ENCODE measurements at places on chromosomes 4 and X.

GRCh38 chrX:78595901-78596502 is 63.1 kb downstream of the RTL3 start:
- no peak for DNase-seq

DNA sequence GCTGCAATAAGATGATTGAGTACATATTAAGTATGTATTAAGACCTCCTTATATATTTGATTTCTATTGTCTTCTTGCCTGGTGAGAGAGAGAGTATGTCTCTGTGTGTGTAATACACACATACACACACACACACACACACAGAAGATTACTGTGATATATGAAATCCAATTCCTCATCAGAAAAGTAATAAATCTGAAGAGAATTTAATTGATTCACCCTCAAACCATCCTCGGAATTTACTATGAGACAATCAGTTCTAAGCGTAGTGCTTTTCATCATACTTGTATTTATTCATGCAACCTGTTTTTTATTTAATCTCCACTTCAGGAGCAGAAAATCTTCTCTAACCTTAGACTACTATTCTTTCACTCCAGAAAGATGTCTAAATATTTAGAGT is 62.3 kb upstream of the TLL1 start:
- DNase-seq: no peak

GRCh38 chr4:147371661-147372060 is 109.2 kb upstream of the EDNRA start:
- no peak for DNase-seq

- no peak for DNase-seq
Measured at GRCh38 chr4:106687026-106687425, 318.4 kb upstream of the GIMD1 start.

DNA sequence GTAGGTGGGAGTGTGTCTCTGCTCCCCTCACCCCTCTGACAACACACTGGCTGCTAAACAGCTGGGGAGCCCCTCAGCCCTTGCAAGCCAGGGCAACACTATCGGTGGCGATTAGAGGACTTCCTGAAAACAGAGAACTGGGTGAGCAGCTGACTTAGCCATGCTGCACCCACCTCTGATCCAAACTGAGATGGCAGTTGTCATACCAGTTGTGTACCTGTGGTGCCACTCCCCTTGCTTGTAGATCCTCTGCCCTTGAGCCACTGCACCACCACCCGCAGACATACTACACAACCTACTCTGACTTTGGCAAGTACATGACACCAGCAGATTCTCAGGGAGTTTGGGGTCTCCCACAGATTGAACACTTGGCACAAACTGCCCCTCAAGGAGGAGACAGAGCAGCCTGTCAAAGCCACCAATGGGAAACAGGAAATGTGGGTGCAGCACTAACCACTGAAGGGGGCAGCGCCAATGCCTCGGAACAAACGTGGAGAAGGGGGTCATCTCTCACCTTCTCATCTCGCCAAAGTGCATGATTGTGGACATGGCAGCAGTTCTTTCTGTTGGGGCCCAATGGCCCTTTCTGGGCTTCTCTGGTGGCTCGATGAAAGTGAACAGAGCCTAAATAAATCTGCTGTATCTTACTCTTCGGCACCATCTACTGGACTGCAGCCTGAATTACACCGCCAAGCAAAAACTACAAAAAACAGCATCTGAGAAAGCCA is 119.8 kb downstream of the NEK1 start:
- no peak for DNase-seq

DNA sequence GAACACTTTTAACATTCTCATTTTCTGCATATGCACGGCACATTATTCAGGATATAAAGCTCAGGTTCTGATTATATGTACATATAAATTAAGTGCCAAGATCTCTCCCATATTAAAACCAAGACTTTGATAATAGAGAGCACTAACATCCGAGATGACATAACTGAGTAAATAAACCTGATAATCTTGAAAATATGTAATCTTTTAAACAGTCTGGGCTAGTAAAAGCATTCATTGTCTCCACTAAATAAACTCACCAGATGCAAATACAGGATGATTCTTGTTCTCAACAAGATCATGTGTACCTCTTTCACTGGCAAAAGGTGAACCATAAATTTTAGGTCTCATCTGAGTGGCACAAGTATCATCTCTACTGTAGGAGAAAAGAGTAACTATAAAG is 942.2 kb downstream of the TRAM1L1 start:
- DNase-seq: no peak

- DNase-seq: no peak
Measured at GRCh38 chr4:35500812-35501211, 743.5 kb downstream of the ARAP2 start.

DNA sequence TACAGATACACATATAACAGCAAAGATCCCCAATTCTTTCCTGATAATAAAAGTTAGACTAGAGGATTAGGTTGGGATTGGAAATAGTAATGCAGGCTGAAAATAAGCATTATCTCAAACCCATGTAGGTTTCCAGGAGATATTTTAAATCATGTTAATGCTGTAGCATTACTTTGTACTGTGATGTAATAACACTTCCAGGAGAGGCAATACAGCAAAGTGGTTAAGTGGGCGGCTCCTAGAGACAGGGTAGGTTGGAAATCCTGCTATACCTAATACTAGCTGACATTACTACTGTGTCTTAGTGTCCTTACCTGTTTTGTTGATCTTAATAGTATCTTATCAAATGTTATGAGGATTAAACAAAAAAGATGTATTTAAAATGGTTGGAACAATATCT is 9.6 kb downstream of the PAICS start:
- DNase-seq: no peak

DNA sequence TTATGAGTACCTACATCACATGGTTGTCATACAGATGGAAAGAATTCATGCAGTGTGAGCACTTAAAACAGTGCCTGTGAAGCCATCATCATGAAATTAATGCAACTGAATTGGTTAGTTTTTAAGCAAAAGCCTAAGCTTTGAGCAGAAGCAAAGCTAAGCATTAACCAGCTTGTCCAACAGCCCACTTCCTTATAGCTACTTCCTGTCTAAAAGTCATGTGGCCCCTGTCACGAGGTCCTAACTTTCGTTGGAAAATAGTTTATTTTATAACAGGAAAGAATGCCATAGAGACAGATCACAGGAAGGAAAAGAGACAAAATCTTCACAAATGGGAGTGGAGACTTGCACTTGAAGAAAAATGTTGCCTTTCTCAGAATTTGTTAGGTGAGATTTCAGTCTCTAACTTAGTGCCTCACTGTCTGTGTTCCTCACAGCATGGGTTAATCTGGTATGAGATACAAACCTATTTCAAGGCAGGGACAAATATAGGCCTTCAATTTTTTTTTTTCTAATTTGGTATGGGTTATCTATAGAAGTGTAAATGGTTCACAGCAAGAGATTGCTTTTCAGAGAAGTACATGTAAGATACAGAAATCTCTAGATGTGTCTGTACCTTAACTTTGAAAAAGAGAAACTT is 27.7 kb upstream of the VCX start:
- no peak for DNase-seq

- no peak for DNase-seq
Measured at GRCh38 chrX:76076124-76076523, 96.7 kb upstream of the PBDC1 start.

GRCh38 chr4:67151376-67152343 is 393.6 kb downstream of the CENPC start:
- no peak for DNase-seq

DNA sequence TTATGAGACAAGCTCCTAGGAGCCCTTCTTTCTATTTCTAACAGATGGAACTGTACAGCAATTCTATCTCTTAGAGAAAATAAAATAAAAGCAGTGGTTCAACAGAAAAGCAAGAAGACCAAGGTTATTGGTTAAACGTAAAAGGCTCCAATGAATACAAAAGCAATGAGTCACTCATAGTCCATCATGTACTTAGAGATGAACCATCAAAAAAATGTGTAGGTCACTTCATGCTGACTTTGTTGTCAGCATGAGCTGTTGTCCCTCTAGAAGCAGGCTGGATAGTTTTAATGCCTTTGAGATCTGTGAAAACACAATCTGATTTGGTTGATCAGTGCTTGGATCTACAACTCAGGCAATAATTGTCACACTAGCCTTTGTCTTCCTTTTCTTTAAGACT is 378.6 kb upstream of the ANXA10 start:
- no peak for DNase-seq

GRCh38 chrX:9865804-9866472 is 79.7 kb downstream of the SHROOM2 start:
- DNase-seq: no peak

GRCh38 chr4:41611881-41612871 is 74.2 kb downstream of the LIMCH1 start:
- no peak for DNase-seq

DNA sequence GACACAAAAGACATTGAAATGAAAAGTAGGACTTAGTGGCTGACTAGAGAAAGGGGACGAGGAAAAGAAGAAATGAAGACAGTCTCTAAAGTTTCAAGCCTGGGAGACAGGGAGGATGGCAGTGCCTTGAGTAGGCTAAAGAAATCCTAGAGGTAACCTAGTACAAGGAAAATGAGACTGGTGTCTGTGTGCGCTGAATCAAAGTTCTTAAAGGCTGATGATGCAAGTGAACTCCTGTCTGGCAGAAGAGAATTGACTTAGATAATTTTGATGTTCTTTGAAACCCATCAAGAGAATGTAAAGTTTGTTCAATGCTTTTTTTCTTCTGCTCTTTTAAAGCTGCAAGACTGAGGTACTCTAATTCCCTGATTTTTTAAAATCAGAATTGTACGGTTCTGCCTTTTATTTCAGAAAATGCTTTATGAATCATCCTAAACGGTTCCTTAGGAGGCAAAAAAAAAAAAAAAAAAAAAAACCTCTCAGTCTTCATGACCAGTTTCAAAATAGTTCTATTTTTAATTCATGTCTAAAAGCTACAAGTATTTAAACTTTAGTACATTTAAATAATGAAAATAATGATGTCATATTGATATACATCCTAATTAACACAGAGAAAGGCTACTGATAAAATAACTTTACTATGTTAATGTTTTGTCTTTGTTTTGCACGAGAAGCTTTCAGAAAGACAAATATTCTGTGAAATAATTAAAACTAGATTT is 189.8 kb downstream of the PPP3CA start:
- DNase-seq: no peak

DNA sequence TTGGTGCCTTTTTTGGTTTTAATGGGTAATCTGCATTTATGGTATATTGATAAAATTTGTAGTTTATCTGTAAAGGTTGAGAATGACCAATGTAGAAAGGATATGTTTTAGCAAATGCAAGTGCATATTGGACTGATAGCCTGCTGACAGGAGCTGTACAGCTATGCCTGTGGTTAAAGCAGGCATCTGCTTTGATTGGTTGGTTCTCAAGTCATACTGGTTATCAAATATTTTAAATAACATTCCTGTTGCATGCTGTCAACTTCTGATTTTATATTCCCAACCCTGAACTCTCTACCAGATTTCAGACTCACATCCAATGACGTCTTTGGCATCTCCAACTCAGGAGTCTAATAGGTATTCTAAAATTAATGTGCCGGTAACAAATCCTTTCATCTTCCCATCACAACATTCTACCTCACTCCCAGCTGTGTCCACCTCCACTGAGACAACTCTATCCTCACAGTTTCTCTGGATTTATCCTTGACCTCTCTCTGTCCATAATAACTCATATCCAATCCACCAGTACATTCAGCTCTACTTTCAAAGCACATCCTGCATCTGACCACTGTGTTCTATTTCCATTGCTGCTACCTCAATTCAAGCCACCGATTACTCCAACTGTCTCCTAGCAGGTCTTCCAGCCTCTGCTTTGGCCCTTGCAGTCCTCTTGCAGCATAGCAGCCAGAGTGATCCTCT is 125.7 kb downstream of the CAMK2D start:
- no peak for DNase-seq

GRCh38 chr4:112616984-112617383 is 19.7 kb downstream of the ZGRF1 start:
- DNase-seq: no peak

DNA sequence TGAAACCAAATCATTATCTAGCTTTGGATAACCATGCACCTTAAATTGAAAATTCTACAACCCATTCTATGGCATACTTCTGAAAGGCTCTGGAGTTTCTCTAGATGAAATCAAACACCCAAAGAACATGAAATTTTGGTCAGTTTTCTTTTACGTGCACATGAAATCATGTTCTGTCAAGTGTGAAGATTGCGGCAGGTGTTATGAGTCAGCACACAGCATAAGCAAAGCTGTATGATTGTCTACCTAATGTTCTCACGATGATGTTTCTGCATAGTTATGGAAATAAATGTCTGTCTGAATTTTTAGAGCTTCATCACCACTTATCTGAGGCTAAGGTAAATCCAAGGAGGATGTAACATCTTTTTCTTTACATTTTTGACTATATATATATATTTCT is 495.3 kb downstream of the IL1RAPL1 start:
- no peak for DNase-seq

DNA sequence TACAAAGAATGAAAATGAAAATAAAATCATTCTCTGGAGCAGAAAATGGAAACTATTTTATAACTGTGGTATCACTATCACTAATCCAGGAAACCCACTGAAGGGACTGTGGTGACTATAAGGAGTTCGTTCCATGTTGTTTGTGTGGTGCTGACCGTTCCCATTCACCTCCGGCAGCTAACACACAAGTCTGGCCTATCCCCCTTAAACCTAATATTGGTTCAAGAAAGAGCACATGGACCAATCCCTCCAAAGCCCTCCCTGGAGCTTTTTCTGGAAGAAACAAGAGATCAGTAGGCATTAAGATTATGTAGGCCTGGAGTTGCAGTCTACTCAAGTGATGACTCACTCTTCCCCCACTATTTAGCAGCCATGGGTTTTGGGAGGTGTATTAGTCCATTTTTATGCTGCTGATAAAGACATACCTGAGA is 25.9 kb upstream of the FAM241A start:
- no peak for DNase-seq

GRCh38 chr4:165457793-165458192 is 79.0 kb downstream of the CPE start:
- DNase-seq: no peak

GRCh38 chr4:105946771-105947170 is 51.5 kb downstream of the NPNT start:
- DNase-seq: no peak

DNA sequence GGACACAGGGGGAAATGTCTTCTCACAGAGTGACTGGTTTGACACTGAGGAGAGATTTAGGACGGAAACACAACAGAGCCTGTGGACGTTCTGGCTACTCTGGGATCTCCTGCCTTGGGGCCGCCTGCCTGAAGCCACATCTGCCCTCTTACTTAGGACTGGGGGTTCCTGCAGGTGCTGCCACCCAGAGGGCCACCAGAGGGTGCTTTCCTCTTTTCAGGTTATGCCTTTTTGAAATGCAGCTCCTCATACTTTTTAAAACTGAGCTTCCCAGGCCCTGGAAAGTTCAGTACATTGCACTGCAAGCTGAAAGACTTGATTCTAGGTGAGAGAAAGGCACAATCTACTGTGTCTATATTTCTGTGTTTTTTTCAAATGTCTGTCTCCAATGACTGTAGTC is 92.2 kb upstream of the PGRMC2 start:
- DNase-seq: no peak

- no peak for DNase-seq
Measured at GRCh38 chrX:53320543-53321229, 39.3 kb upstream of the IQSEC2 start.

DNA sequence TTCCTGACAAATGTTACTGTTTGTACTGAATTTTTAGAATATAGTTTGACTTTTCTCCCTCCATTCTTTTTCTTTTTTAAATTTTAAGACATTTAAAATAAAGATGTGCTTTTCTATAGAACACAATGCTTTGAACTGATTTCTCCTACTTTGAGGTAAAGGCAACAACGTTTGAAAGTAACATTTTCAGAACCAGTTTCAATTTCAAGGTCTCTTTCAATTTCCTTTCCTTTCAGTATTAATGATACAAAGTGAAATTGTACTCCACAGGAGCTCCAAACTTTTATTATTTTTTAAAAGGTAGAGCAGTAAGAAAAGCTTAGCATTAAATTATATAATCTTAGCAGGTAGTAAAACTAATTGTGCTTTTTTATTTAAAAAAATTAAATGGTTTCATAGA is 54.9 kb downstream of the NDST4 start:
- no peak for DNase-seq
